Fibroblast of gingiva (primary cell): ENCODE measurements at places on chromosomes 4 and X.

- DNase-seq, result no peak
Observed at GRCh38 chrX:149499766-149500165, 5.3 kb downstream of the IDS start.

DNA sequence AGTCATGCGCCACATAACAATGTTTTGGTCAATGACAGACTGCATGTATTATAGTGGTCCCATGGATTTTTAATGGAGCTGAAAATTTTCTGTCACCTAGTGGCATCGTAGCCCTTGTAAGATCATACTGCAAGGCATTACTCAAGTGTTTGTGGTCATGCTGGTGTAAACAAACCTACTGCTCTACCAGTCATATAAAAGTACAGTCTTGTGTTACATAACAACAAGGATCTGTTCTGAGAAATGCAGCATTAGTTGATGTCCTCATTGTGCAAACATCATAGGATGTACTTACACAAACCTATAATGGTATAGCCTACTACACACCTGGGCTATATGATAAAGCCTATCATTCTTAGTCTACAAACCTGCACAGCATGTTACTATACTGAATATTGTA lies 34.6 kb downstream of the COX18 start:
- no peak for DNase-seq

- DNase-seq, result no peak
Observed at GRCh38 chr4:156547891-156548290, 423.7 kb downstream of the PDGFC start.

- no peak for DNase-seq
Observed at GRCh38 chr4:91824773-91825172, 479.0 kb upstream of the GRID2 start.

DNA sequence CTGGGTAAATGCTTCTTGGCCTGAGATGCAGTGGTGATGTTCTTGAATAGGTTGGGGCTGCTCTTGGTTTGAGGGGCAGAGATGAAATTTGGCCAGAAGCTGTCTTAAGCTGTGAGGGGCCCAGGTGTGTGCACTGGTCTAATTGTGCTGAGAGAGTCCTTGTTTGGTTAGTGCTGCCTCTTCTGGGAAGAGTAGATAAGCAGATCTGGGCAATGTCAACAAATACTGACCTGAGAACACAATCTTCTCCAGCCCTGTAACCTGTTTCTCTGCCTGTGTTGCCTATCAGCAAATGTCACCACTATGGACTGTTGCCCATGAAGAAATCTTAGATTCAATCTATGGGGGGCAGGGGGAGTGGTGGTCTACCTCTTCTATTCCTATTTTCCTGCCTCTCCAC lies 17.2 kb upstream of the USP27X start:
- no peak for DNase-seq
